Spinal cord (tissue), 10 donors: ENCODE measurements at places on chromosomes 13 and 19. TPM values are rescaled to one million over a fixed set of nuclear protein-coding genes. Genes with fewer than 3 reads are reported as not detected.
A peak's percentile ranks its signal among the peaks of the same experiment; 100 is the strongest.

The STARD13 gene
- 51.4 TPM for total RNA-seq

The CKAP2 gene
- total RNA-seq: 29.8 TPM

The LRRC63 gene
- 0.79 TPM for total RNA-seq

The GDF15 gene
- 1.7 TPM for total RNA-seq

The PINLYP gene
- total RNA-seq: 13.7 TPM

GRCh38 chr13:36054041-36054440 is 77.1 kb downstream of the DCLK1 start:
- no peak for DNase-seq

DNA sequence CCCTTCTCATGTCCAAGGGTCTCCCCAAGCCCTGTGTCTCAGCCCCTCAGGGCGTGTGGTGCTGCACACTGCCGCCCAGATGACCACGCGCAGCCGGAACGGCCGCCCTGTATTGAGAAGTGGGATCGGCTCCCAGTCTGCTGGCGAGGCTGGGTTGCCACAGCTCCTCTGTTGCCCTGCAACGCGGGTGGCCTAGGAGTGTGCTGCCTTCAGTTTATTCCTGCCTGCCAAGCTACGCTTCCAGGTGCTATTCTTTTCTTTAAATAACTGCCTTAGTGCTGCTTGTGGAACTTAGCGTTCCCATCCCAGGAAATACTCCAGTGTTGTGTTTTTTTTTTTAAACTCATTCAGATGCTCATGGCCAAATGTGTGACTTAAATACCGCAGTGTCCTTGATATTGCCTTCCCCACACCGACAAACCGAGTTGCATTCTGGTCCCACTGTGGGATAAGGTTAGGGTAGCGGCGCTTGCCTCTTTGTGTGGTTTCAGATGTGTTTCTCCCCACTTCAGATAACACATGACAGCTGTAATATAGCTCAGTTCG is 16.6 kb downstream of the ACTN4 start:
- no peak for DNase-seq

DNA sequence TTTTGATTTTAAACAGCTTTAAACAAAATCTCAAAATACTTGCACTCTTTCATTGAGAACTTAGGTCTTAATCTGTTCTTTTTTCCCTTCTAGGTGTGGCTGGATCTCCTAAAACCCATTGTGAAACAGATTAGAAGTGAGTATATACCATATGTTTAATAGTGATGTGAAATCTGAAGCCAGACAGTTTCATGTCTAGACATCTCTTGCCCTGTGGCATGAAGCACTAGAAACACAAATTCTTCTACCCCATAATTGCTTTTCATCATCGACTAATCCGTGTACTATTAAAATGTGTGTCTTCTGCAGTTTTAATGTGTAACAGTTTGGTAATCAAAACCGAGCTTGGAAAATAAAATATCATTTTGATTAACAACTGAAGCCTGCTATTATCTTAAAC is 188.2 kb upstream of the RNF113B start:
- DNase-seq: no peak

GRCh38 chr13:30255696-30256095 is 51.7 kb downstream of the KATNAL1 start:
- no peak for DNase-seq

DNA sequence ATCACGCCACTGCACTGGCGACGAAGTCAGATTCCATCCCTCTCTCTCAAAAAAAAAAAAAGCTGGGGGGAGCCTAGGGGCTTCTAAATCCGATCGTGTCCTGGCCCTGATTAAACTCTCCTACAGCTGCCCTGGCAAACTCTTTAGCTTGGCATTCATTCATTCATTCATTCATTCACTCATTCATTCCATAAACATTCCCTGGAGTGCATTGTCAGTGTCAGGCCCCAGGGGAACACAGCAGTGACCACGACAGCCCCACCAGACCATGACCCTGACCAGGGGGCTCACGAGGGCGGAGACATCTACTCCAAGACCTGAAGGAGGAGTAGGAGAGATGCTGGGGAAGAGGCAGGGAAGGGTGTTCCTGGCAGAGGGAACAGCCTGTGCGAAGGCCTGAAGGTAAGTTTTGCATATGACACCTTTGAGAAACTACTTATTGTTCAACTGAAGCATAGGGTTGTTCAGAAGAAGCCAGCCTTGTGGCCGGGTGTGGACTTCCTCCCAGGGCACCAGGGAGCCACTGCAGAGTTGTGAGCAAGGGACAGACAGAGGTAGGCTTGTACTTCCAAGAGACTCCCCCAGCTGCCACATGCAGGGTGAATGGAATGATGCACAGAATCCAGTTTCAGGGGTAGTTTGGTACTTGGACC is 24.5 kb downstream of the CEACAM16 start:
- no peak for DNase-seq

GRCh38 chr19:46736531-46737297 is 9.1 kb upstream of the FKRP start:
- no peak for DNase-seq

DNA sequence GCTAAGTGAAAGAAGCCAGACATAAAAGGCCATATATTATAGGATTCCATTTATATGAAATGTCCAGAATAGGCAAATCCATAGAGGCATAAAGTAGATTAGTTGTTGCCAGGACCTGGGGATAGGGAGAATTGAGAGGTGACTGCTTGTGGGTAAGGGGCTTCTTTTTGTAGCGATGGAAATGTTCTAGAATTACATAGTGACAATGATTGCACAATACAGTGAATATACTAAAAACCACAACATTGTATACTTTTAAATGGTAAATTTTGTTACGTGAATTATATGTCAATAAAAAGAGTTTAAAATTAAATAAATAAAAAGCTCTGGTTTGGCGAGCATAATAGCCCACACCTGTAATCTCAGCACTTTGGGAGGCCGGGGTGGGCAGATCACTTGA is 486.8 kb downstream of the KLF12 start:
- DNase-seq: no peak

GRCh38 chr19:46818812-46819211 is 30.4 kb upstream of the SLC1A5 start:
- DNase-seq: no peak

- no peak for DNase-seq
These were observed 15.1 kb downstream of the KCNRG start for GRCh38 chr13:50030315-50030714.

- peak; percentile 39 for DNase-seq
These were observed 781 bp downstream of the QPCTL start for GRCh38 chr19:45693106-45693788.

- no peak for DNase-seq
These were observed 220.3 kb downstream of the RAP2A start for GRCh38 chr13:97654236-97654635.
